ENCODE measurements at places on chromosomes 12 and 14.

GRCh38 chr12:818733-819132, 66.4 kb downstream of the WNK1 start:
- DNase-seq = no peak

DNA sequence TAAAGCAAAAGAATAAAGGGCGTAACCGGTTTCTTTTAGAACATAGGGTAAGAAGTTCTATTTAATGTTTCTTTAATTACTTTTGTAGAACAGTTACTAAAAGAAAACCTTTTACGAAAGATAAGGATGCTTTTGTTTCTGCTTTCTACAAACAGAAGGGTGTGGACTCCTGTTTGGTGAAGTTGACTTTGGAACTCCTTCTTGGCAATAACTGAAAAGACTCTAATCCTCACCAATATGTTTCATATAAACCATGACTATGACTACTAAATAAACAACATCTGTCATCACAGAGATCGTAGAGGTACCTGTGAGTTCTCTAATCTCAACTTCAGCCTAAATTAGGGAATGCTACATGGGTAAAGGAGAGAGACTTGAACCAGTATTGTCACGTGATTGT, 210.8 kb upstream of the FLRT2 start:
- DNase-seq = no peak

DNA sequence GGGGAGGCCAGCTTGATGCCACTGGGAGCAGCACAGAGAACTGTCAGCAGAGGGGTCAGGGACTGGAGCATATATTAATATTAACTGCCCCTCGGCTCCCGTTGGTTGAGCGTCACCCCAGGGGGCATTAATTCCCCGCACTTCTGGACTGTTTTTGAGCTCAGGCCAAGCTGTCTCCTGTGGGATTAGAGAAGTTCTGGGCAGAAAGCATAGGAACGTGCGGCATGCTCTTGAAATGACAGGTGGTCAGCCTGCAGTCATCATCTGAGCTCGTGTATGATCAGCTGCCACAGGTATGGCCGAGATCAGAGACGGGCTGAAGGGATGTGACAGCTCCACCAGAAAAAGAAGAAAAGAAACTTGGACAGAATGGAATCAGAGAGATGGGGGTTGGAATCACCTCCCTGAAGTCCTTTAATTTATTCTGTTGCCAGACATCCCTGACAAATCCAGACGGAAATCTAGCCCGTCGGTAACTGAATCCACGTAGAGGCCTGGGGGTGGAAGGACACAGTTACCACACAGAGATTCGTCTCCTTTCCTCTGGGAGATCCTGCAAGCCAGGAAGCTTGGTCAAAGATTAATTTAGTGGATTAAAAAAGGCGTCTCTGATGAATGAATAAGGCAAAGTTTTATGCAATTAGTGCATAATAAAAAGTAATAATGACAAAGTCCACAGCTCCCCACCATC, 23.6 kb downstream of the NR1H4 start:
- no peak for DNase-seq

- DNase-seq = no peak
These were observed 544.2 kb downstream of the FOXG1 start for GRCh38 chr14:29310757-29311156.

DNA sequence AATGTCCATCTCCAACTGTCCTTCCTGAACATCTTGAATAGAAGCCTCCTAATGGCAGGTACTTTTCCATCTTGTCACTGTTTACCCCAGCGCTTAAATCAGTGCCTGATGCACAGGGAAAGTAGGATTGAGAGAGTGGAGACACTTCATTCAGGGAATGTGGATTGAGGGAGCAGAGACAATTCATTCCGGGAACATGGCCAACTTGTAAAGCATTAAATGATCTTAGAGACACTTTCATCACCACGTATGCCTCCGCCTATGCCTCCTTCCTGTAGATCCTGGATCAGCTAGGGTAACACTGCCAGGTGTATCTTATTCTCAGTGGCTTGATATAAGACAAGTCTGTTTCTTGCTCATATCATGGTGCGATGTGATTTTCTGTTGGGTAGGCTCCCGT, 67.6 kb upstream of the CSRP2 start:
- no peak for DNase-seq

DNA sequence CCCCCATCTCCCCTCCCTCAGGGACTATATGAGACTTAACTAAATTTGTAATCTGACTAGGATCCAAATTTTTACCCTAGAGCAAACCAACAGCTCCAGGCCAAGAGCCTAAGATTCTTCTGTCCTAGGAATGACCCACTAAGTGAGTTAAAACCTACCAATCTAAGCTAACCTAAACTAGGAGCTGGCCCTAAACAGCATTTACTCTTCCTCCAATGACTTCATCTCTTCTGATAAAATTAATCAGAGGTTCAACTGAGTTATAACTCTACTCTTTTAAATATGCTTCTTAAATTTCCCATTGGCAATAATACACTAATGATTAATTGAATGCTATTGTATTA, 39.9 kb upstream of the TMPO start:
- no peak for DNase-seq

DNA sequence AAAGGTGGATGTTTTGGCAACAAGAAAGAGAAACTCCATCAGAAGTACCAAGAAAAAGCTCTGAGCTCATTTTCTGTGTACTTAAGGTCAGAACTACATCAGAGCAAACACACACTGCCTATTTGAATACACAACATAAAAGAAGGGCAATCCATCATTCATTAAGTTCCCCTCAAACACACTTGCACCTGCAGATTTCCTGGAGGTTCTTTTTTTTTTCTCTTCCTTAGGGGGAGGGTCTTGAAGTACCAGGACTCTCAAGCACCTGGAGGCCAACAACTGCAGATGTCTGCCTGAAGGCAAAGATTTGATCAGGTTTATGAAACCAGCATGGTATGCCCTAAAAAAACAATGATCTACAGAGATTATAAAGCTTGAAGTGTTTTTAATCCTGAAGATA, 26.1 kb upstream of the PTHLH start:
- no peak for DNase-seq

- DNase-seq = no peak
These were observed 89.2 kb downstream of the PDZRN4 start for GRCh38 chr12:41277100-41277945.

GRCh38 chr12:48004053-48004941, at the start of gene COL2A1:
TSS of gene COL2A1 (minus strand) at chr12:48004476. CDS start at chr12:48004321, 155 bp downstream.
- DNase-seq = no peak

GRCh38 chr14:36618641-36619040, 36.2 kb upstream of the NKX2-8 start:
- DNase-seq = no peak

DNA sequence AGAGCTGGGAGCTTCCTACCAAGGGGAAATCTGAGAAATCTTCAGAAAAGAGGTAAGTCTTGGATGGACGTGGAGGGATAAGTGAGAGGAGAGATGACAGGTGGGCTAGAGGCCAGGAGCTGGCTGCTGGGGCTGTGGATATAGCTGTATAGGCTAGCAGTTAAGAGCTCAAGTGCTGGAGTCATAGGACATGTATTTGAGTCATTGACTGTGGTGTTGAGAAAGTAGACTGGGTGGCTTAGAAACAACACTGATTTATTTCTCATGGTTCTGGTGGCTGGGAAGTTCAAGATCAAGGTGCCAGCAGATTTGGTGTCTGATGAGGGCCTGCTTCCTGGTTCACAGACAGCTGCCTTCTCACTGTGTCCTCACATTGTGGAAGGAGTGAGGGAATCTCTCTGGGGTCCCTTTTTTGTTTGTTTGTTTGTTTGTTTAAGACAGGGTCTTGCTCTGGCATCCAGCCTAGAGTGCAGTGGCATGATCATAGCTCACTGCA, 151.1 kb upstream of the FUT8 start:
- DNase-seq = no peak

DNA sequence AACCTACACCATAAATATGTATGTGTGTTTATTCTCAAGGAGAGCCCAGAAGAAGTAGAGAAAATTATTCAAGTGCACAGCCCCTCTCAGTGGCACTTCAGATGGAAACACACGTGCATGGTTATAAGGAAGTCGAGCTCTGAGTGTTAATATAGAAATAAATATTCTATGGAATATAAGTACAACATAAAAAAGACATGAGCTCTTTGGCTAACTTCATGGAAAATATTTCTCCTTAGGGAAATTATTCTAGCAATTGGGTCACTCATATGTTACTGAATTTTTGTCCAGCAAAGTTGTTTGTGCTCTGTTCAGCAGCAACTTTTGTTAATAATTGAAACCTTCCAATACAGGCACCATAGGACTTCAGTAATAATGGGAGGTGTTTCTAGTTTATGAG, 939.0 kb downstream of the LRFN5 start:
- no peak for DNase-seq

DNA sequence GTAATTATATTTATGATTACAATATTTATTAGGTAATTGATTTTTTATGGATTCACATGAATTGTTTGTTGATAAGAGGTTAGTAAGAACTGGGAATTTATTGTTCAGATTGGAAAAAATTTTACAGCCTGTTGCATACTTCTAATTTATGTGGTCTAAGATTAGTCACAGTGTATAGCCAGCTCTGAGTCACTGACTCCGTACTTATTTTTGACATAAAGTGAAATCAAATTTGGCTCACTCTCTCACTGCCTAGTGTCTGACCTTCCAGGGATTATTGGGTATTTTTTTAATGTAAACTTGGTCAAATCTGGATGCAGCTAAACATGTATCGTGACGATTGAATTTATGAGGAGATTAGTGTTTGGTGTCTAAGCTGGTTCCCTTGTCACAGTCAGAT, 109.3 kb downstream of the PTPRQ start:
- DNase-seq = no peak

DNA sequence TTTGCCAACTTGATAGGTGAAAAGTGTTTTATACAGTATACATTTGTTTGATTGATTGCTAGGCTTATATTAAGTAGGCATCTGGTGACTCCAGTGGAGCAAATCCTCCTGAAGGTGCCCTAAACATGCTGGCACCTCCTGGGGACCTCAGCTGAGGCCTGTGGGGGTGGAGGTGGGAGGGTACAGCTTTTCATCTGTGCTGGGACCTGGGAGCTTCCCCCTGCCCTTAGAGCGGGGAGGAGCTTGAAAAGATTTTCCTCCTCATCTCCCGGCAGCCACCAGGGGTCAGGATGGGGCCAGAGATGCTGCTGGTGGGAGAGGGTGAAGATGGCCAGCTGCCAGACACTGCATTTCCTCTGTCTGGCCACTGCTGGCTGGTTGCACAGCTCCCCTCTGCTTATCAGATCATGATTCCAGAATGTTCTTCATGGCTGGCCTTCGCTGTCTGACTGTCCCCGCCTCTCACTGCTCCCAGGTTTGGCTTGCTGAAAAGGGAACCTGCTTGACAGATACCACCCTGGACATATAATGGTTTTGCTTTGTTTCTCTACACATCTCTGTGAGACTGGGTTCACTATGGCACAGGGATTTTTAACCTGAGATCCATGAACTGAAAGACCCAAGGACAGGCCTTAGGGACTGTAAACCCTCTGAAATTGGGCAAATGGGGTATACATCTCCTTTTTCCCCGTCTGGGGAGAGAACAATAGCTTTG, 10.5 kb upstream of the JPH4 start:
- peak; percentile 56 for DNase-seq

DNA sequence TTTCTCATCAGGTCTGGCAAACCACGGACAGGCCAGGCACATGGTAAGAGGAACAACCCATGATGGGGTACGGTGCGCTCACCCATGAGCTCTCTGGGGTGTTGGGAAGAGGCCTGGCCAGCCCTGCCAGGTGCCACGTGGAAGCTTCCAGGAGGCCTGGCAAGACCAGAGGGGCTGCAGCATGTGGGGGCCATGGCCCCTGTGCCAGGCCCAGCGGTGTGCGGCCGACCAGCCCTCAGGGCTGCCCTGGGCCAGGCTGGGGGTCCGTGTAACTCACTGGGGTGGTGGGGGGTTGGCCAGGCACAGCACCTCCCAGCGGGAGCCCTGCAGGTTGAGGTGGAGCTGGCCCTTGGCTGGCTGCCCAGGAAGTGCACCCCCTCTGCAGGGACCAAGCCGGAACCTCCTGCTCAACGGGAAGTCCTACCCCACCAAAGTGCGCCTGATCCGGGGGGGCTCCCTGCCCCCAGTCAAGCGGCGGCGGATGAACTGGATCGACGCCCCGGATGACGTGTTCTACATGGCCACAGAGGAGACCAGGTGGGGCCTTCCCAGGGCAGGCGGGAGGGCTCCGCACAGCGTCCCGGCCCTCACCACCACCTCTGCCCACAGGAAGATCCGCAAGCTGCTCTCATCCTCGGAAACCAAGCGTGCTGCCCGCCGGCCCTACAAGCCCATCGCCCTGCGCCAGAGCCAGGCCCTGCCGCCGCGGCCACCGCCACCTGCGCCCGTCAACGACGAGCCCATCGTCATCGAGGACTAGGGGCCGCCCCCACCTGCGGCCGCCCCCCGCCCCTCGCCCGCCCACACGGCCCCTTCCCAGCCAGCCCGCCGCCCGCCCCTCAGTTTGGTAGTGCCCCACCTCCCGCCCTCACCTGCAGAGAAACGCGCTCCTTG, 4.9 kb upstream of the CRIP2 start:
- no peak for DNase-seq

DNA sequence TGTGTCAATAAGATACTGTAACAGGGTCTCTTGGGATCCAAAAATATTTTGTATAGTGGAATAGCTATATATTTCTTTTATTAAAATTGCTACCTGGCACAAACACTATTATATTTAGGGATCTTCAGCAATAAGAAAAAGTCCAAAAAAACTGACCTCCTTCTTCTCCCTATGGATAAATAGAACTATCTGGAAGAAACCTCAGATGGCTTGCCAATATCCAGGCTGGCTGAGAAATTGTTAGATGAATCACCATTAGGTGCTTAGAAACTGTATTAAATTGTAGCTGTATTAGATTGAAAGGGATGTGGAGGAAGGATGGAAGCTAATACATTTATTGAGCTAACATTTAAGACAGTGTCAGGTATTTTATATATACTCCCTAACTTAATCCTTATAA, 66.0 kb downstream of the SLC38A6 start:
- DNase-seq = no peak

DNA sequence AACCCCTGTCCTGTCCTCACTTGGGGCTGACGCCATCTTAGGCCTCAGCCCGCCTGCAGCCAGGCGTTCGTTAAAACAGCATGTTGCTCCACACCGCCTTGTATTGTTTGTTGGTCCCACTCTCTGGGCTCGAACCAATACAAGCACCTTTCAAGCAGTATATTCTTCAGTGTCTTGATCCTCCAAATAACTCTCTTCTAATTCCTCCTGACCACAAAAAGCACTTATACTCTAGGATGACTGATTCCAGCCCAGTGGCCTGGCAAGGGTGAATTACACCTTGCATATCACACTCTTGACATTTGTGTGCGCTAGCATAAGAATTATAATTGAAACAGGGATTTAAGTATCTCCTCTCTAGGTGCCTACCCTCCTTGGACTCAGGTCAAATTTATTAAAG, 7.1 kb downstream of the CCER1 start:
- DNase-seq = no peak

- peak; percentile 62 for DNase-seq
These were observed 59.4 kb downstream of the DGLUCY start for GRCh38 chr14:91173221-91173670.

Data from stimulated activated CD4-positive, alpha-beta T cell treated with anti-CD3 and anti-CD28 coated beads, Interleukin-1b, Interleukin-23, amount 100 ng/mL, for 1 hour (primary cell).